ENCODE measurements at places on chromosomes 7 and 10.

GRCh38 chr7:114530057-114530611 lies 115.5 kb downstream of the FOXP2 start:
- DNase-seq: no peak

- DNase-seq: no peak
Observed at GRCh38 chr10:91601212-91601611, 31.7 kb downstream of the PPP1R3C start.

- DNase-seq: no peak
Observed at GRCh38 chr10:61776615-61777266, 114.0 kb downstream of the CABCOCO1 start.

GRCh38 chr10:77264107-77264506 lies 373.5 kb downstream of the KCNMA1 start:
- DNase-seq: peak; percentile 58

GRCh38 chr7:76403780-76404494 lies 5.6 kb downstream of the SSC4D start:
- peak; percentile 34 for DNase-seq

GRCh38 chr7:50196719-50197118 lies 103.7 kb upstream of the ZPBP start:
- DNase-seq: no peak

GRCh38 chr7:142529591-142529990 lies 219.7 kb upstream of the PRSS1 start:
- no peak for DNase-seq

DNA sequence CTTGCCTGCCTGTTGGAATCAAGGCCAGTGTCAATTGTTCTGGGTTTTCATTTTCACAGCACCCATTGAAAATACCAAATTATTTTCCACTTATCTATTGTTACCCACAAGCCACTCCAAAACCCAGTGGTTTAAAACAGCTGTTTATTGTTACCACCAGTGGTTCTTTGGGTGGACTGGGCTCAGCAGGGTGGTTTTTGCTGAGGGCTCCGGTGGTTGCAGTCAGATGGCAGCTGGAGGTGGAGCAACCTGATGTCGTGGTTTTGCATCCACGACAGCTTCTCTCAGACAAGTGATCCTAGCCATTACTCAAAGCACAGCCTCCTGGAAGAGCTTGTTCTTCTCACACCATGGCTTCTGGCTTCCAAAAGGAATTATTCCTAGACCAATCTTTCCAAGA lies 235.1 kb upstream of the ADARB2 start:
- DNase-seq: no peak

- DNase-seq: no peak
Observed at GRCh38 chr10:112973046-112973445, 23.0 kb downstream of the TCF7L2 start.

DNA sequence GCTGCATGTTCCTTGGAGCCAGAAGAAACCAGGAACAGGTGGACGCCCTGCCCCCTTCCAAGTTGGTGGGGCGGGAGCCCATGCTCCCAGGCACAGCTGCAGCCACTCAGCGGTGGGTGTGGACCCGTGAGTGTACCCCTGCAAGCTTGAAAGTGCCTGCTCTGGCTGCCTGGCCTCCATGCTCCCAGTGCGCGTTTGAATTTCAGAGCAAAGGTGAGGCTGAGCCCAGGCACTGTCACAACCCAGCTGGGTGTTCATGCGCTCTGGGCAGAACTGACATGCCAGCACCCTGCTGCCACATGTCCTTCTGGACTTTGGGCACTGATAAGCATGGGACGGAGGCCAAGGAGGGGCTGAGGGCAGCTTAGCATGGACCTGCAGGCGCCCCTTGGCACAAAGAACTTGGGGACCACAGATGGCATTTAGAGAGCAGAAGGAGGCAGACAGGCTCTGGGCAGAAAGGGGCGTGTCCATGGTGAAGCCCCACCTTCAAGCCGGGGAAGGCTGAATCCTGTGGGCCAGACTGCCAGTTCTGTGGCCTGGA lies 402.0 kb upstream of the NRG3 start:
- no peak for DNase-seq

DNA sequence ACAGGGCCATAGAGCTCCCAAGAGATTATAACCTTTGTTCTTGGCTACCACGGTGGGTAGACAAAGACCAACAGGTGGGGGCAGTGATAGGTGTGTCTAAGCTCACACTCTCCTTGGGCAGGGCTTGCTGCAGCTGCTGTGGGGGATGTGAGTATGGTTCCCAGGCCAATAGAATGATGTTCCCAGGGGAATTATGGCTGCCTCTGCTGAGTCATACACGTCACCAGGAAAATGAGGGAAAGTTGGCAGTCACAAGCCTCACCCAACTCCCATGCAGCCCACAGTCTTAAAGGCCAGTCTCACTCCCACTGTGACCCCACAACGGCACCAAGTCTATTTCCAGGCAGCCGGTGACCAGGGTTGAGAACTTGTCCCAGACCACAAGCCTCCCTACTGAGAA lies 453.4 kb upstream of the PODXL start:
- no peak for DNase-seq

- no peak for DNase-seq
Observed at GRCh38 chr7:120718361-120718760, 139.6 kb downstream of the TSPAN12 start.

- DNase-seq: no peak
Observed at GRCh38 chr7:47351233-47352154, 230.4 kb downstream of the TNS3 start.

GRCh38 chr10:51804866-51805265 lies 105.5 kb upstream of the CSTF2T start:
- DNase-seq: no peak

DNA sequence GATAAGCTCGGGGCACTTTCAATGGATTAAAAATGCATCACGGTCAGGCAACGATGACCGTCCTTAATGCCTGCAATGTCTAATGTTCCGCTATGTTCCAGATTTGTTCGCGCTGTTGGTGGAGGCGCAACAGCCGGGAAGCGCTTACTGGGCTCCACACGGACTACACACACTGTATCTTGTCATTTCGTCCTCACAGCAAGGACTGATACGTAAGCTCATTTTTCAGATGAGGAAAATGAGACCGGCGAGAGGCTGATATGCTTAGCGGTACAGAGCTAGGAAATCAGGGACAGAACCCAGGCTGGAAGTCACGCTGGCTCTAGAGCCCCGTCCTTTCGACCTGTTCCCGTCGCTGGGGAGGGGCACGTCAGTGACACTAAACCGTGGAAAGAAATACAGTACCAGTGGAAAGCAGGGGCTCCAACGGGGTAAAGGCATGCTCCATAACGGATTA lies 670 bp downstream of the TPK1 start:
- DNase-seq: peak; percentile 60

DNA sequence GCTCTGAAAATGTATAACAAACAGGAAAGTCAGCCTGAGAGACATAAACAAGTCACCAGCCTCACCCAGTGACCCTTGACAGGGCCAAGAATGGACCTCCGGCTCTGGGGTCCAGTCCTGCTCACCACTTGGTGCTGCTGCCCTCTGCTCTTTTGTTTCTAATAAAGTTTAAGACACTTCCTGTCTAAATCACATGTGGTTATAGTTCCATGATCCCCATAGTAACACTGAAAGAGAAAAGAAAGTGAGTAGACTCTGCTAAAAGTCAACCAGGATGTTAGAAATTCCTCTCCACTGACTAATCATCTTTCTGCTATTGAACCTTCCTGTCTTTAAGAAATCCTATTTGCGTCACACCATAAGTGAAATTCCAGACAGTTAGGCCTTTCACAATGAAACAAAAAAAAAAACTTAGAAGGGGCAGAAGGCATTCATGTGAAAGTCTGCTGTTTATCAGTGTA lies 179.2 kb upstream of the BET1 start:
- no peak for DNase-seq

DNA sequence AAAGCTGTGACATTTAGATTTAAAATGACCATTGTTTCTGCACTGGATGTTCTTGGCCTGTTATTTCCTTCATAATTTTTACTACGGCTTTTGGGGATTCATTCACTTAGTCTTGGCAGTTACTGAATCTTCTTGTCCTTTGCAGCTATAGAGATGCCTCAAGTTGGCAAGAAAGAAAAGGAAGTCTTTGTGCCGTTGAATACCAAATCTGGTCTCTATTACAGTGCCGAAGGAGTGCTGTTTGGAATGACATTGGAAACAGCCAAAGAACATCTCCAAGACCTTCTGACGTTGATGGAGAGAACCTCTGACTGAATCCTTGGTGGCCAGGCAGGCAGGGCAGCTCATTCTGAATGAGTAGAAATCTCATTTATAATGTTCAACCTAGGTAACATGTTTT lies 54.3 kb upstream of the NRP1 start:
- DNase-seq: no peak

DNA sequence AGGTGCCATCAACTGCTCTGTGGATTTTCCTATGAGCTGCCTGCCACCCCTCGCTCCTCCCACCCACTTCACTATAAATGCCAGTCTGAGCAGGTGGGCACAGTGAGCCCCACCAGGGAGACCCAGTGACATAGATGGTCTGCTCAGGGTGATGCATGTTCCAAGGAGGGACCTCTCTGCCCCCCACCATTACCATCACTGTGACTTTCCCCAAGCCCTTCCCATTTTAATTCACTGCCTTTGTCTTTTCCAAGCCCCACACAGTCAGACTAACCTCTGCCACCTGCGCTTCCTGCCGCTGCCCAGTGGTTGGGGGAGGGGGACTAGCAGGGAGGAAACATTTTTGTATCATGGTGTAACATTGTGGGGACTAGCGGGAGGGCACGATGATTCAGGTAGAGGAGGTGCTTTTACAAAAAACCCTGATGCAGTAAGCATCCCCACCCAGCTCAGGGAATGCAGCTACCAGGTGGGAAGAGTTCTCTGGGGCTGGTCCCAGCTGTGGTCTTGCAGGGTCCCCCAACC lies 24.6 kb downstream of the PRSS2 start:
- DNase-seq: no peak

GRCh38 chr10:96991313-96991841 lies 159.3 kb downstream of the LCOR start:
- DNase-seq: no peak
